ENCODE measurements at places on chromosomes 5 and 9. TPM values are rescaled to one million over a fixed set of nuclear protein-coding genes. Genes with fewer than 3 reads are reported as not detected.
A peak's percentile ranks its signal among the peaks of the same experiment; 100 is the strongest.

DNA sequence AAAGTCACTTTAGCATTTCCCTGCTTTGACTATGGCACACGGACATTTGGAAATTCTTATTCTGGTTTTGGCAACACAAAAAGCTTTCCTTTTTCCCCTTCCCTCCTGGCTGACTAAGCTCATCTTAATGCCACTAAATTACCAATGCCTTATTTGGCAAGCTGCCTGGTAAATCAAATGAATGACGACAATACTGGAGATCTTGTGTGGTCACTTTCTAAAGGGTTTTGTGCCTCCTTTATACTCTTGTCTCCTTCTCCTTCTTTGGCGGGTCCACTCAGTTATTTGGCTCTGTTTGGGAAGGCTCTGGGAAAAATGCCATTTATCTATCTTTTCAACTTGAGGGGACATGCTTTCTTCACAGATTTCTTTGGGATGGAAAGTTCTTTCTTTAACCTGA lies 34.9 kb downstream of the SH3GL2 start:
- H3K4me1 ChIP-seq, result no peaks in the 10 kb centered on the region
- H3K27me3 ChIP-seq, result peaks cover 4% of the 10 kb centered on the region
- DNase-seq, result no peak
- H3K36me3 ChIP-seq, result no peaks in the 10 kb centered on the region
- no peak overlapping the region for H3K4me3 ChIP-seq

DNA sequence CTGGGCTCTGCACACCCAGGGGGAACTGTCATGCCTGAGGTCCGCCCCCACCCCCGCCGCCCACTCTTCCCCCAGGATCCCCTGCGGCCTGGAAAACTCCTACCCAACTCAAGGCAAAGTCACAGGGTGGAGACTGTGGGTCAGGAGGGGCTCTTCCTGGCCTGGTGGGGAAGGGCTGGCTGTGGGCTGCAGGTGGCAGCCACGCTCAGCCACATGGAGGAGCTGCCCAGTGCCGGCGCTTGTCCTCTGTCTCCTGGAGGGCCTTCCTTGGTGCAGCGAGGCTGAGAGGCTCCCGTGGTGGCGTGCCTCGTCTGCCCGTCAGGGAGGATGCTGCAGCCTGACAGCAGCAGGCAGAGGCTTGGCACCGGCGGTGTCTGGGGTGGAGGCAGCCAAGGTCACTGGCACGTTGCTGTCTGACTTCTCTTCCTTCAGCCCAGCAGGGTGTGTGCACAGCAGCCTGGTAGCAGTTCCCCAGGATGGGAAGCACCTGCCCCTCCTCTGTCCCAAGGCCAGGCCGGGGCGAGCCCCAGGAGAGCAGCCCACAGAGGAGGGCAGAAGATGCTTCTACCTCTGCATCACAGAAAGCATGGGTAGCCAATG lies 78.1 kb downstream of the ADAMTS2 start:
- no peaks in the 10 kb centered on the region for H3K4me1 ChIP-seq
- no peaks in the 10 kb centered on the region for H3K36me3 ChIP-seq
- no peak overlapping the region for H3K4me3 ChIP-seq
- H3K27me3 ChIP-seq, result no peaks in the 10 kb centered on the region
- no peak overlapping the region for H3K27ac ChIP-seq

- H3K27me3 ChIP-seq, result no peaks in the 10 kb centered on the region
- peak overlapping the region; percentile 99 for H3K4me3 ChIP-seq
- H3K4me1 ChIP-seq, result peaks cover 82% of the 10 kb centered on the region
- DNase-seq, result no peak
- H3K27ac ChIP-seq, result peak overlapping the region; percentile 100
- peaks cover 52% of the 10 kb centered on the region for H3K36me3 ChIP-seq
Measured at GRCh38 chr9:99222416-99223270, 561 bp downstream of the SEC61B start.

GRCh38 chr9:120528829-120529228 lies 51.1 kb downstream of the CDK5RAP2 start:
- no peak overlapping the region for H3K4me3 ChIP-seq
- no peak for DNase-seq
- peaks cover 78% of the 10 kb centered on the region for H3K36me3 ChIP-seq
- H3K27ac ChIP-seq, result no peak overlapping the region
- no peaks in the 10 kb centered on the region for H3K27me3 ChIP-seq
- H3K4me1 ChIP-seq, result peaks cover 5% of the 10 kb centered on the region

DNA sequence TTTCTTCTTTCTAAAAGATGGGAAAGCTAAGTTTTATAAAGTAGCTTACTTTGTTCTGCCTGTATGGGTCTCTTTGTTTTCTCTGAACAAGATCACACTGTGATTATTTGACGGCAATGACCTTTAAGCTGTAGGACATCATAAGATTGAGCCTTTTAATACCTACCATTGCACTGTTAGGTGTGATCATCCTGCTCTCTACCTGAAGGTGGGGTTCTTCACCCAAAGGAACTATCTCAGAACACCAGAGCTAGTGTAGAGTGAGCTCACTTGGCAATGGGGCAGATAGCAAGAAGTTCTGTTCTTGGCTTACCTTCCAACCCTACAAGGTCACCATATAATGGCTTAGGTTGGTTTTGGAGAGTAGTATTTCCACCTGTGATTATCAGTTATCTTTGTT lies 200.2 kb downstream of the SPATA31D1 start:
- no peaks in the 10 kb centered on the region for H3K36me3 ChIP-seq
- DNase-seq, result no peak
- H3K4me3 ChIP-seq, result no peak overlapping the region

Gene PCDHGB7
- 0.16 TPM for total RNA-seq

Gene DOLPP1
- 9.5 TPM for total RNA-seq

- H3K4me1 ChIP-seq, result peaks cover 11% of the 10 kb centered on the region
- no peak overlapping the region for H3K27ac ChIP-seq
- DNase-seq, result no peak
- H3K36me3 ChIP-seq, result no peaks in the 10 kb centered on the region
Measured at GRCh38 chr5:113038136-113038535, 61.5 kb downstream of the DCP2 start.

DNA sequence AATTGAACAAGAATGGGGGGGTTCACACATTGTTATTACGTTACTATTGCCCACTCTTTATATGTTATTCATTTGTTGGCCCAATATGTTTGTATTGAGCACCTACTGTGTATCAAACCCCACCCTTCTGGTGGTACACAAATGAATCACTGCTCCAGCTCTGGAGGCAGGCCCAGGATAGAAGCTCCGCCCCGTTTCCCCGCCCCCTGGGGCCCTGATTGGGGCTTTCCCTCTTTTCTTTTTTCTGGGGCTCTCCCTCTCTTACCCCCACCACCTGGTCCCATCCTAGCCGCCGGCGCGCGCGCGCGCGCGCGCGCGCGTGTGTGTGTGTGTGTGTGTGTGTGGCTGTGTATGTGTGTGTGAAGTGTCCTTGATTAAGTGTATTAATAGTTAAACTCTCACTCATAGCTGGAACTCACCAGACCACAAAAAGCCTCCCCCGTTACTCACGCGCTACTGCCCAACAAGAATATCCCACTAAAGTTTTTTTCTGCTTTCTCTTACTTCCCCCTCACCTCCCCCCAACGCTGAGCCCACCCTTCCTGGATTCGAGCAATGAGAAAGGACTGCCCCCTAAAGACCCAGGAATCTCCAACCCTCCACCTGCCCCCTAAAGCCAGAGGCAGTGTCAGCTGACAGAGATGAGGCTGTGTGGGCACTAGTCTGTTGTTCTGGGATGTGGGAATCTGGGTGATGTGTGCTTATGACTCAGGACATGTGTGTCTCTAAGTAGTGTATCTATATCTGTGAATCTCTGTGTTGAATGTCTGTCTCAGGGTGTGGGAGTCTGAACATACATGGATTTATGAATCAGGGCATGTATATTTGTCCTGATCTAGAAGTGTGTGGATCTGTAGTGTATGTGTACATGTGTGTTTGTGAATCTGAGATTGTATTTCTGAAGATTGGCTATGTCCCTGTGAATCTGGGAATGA lies 4.0 kb downstream of the CXXC5 start:
- peak overlapping the region; percentile 16 for H3K4me3 ChIP-seq
- peak; percentile 60 for DNase-seq
- H3K4me1 ChIP-seq, result peaks cover 52% of the 10 kb centered on the region

GRCh38 chr9:5449521-5450358 lies 602 bp upstream of the CD274 start:
- no peaks in the 10 kb centered on the region for H3K36me3 ChIP-seq
- peak; percentile 17 for DNase-seq
- peaks cover 62% of the 10 kb centered on the region for H3K4me1 ChIP-seq
- H3K27me3 ChIP-seq, result no peaks in the 10 kb centered on the region
- peak overlapping the region; percentile 97 for H3K27ac ChIP-seq
- H3K4me3 ChIP-seq, result peak overlapping the region; percentile 94

All from naive thymus-derived CD8-positive, alpha-beta T cell (primary cell).